ENCODE measurements at places on chromosomes 7 and 10.

DNA sequence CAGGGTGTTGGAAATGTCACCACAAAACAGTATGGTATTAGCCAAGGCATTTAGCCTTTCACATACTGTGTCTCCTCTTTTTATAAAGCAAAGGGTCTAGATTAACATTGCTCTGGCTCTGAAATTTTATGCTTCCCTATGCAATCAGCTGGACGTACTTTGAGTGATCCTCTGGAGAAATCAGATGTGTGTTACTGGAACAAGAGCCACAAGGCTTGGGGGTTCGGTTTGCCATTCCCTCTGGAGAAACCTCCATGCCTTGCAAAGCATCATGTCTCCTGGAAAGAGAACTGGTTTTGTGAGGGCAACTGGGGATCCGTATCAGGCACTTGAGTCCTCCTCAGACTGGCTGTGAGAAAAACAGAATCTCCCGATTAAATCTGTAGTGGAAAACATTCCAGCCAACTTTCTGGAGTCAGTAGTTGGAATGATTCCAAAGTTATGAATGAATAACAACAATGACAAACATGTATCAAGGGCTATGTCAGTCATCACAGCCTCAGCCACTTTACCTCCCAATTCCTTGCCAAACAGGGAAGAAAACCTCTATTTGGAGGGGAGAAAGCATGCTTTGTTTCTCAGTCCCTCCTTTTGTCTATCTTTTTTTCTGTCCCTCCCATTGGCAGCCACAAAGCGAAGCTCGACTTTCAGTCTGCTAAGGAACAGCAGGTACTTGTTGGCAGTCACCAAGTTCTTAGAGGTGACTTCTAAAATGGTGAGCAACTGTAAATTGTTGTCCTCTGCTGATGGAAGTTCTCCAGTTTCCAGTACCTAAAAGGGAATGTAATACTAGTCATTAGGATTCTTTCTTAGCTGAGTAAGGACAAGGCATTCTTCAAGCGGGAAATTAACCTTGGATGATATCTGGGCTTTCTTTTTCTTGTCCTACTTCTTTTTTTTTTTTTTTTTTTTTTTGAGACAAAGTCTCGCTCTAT, 864.8 kb upstream of the AUTS2 start:
- no peak for DNase-seq

DNA sequence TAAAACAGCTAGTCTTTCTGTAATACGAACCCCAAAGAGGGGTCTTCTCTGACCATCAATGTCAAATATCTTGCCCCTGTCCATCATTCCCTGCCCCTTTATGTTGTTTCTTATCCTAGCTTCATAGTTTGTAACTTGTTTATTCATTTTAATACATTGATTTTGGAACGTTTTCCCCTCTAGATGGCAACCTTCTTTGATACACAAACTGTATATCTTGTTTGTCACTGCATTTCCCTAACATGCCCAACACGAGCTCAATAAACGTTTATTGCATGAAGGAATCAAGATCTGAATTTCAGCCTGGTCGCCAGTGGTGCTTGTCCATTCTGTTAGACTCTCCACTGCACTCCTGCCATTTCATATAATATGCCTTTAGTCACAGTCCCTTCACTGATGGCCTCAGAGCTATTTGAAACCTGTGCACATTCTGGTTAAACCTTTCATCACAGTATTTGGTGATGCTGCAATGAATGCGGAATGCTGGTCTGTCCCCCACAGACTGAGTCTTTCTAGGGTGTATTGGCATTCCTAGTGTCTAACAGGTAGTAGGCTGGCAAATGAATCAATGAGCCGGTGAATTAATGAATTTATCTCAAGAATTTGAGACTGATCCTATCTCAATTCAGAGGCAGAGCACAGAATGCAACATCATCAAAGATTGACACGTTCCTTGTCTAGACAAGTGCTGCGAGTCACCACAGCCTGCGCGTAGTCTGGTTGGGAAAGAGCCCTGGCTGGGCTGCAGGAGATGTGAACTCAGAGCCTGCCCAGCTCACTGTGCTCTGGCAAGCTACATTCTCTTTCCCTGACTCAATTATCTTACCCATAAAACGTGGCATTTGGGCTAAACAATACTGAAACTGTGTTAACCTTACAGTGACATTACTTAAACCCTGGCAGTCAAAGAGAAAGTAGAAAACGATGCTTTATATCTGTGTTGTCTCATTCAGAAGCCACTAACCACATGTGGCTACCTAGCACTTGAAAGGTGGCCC, 55.2 kb upstream of the FRMD4A start:
- no peak for DNase-seq

GRCh38 chr7:131604841-131605279, 48.4 kb upstream of the PODXL start:
- DNase-seq: no peak

DNA sequence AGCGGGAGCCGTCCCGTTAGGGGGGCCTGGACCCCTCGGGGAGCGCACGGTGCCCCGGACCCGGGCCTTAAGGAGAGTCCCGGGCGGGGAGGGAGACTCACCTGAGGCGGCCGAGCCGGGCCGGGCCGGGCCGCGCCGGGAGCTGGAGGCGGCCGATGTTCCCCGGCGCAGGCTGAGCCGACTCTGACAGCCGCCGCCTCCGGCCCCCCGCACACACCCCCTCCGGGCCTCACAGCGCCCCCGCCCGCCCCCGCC, at the start of gene ACHE:
ACHE (minus strand) TSS at position 188 of the 255 bp plus-strand sequence. CDS start 1,656 bp downstream, outside the sequence.
- DNase-seq: no peak

- DNase-seq: no peak
These were observed 274.5 kb downstream of the ADK start for GRCh38 chr10:74425456-74426001.

- DNase-seq: no peak
These were observed 77.7 kb downstream of the CELF2 start for GRCh38 chr10:11095374-11095801.

DNA sequence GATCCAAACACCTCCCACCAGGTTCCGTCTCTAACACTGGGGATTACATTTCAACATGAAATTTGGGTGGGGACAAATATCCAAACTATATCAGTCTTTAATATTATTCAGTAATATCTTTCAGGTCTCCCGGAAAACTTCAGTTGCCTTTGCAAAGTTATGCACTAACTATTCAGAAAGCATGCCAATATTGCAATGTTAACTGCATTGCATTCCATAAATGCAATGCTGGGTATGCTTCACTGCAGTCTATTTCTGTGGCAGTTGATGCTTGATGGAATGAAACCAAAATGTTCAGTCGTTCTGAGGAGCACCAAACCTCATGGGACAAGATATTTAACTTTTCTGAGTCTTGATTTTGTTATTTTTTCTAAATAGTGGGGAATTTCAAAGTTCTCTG, 147.5 kb downstream of the SLC16A9 start:
- DNase-seq: no peak

DNA sequence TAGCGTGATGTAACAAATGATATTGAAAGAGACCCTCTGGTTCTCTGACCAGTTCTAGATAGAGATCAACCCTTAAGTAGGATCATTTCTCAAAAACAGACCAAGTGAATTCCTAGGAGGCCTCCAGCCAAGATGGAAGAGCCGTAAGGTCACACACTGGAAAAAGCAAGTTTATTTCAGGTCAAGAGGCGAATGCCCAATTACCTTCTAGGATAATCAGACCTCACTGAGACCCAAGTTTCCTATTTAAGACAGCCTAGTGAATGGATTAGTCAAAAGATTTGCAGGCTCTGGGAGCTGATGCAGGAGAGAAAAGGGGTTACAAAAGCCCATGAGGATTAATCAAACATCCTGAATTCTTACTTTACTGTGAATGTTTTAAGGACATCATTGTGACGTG, 486.1 kb upstream of the NRP1 start:
- DNase-seq: no peak

DNA sequence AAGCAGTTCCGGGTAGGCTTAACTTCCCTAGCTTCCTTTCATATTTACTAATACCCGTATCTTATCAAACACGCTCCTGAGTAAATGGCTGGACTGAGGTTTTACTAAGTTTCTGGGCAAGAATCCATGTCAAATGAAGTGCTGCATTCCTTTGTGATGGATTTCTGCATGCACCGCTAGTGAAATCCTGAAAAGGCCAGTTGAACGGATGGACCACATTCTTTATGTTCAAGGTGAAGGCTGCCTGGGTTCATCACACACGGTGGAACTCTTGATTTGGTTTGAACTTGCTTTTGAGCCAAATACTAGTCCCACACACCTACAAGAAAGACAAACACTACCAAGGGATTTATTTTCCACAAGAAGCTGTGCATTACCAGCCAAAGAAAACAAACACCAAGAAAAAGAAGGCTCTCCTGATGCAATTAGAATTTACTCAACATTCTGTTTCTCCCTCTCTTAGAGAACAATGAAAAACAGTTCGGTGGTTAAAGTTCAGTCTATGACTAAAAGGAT, 255.0 kb upstream of the SEMA3C start:
- no peak for DNase-seq

DNA sequence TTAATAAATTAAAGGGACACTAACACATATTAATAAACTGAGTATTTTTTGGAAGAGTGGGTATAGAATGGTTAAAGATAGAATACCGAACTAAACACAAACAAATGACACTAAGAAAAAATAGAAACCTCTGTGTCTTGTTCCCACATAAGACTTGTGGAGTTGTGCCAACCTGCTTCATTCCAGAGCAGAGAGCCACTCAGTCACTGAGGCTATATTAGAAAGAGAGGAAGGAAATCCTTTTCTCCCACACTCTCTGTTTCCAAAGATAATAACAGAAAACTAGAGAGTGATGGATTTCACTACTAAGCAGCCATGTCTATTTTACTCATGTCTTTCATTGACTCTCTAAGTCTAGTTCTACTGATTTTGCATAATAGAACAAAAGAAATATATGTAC, 26.0 kb downstream of the CTNNA3 start:
- DNase-seq: no peak

GRCh38 chr10:129967579-129968019, 3.5 kb upstream of the EBF3 start:
- DNase-seq: no peak

- no peak for DNase-seq
These were observed 9.7 kb downstream of the ADRA2A start for GRCh38 chr10:111086574-111086973.

DNA sequence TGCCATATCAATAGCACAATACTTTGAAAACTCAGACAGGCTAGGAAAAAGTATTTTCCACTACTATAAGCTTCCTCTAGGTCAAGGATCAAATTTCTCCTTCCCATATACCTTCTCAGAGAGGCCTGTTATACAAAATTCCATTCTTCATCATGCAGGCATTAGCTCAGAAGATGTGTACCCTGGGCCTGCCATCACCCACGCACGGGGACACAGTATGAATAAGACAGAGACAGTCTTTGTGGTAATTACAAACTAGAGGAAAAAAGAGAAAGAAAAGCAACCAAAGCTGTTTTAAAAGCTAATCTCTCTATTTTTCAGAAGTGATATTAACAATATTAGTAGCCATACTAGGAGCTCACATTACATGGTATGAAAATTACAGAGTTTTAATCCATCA, 236.8 kb upstream of the AOAH start:
- no peak for DNase-seq

- no peak for DNase-seq
These were observed 21.5 kb upstream of the SEC61G start for GRCh38 chr7:54780490-54780889.

DNA sequence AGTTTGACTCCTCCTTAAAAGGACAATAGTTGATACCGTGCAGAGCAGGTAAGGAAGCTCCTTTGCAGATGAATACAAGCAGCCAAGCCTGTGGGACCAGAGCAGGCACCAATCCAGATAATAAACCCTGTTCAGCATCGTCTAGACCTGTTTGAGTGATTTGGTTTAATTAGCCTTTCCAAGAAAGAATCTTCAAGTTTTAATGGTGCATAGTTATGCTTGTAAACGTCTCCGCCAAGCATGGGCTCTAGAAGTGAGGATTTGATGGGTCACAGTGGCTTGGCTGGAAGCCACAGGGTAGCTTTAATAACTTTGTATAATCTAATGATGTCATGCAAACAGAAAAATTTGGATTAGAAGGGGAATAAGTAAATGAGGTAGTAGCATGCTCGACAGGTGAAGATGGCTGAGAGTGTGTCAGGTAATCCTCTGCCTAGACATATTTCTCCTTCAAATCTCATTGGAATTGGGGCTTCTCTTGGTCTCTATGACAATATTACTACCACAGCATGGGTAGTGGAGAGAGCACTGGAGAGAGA, 188.4 kb downstream of the DYNC1I1 start:
- DNase-seq: no peak

- DNase-seq: no peak
These were observed 18.6 kb downstream of the OPALIN start for GRCh38 chr10:96339956-96340904.

- DNase-seq: no peak
These were observed 40.3 kb downstream of the ZNF22 start for GRCh38 chr10:45040921-45041542.

GRCh38 chr7:106561151-106561550, 99.8 kb downstream of the CCDC71L start:
- no peak for DNase-seq

GRCh38 chr7:108030516-108030915, 27.6 kb upstream of the LAMB1 start:
- no peak for DNase-seq

GRCh38 chr10:15224948-15225347, 56.5 kb upstream of the NMT2 start:
- DNase-seq: no peak

- no peak for DNase-seq
These were observed 152.5 kb downstream of the DOCK4 start for GRCh38 chr7:112053737-112054069.

- no peak for DNase-seq
These were observed 100.7 kb upstream of the PRKCQ start for GRCh38 chr10:6680735-6681134.

- no peak for DNase-seq
These were observed 26.4 kb upstream of the YAE1 start for GRCh38 chr7:39539816-39540215.

- no peak for DNase-seq
These were observed 418.5 kb upstream of the SEMA3A start for GRCh38 chr7:84612981-84613681.

- DNase-seq: peak; percentile 76
These were observed 123.9 kb upstream of the ZMIZ1 start for GRCh38 chr10:78944723-78945312.

DNA sequence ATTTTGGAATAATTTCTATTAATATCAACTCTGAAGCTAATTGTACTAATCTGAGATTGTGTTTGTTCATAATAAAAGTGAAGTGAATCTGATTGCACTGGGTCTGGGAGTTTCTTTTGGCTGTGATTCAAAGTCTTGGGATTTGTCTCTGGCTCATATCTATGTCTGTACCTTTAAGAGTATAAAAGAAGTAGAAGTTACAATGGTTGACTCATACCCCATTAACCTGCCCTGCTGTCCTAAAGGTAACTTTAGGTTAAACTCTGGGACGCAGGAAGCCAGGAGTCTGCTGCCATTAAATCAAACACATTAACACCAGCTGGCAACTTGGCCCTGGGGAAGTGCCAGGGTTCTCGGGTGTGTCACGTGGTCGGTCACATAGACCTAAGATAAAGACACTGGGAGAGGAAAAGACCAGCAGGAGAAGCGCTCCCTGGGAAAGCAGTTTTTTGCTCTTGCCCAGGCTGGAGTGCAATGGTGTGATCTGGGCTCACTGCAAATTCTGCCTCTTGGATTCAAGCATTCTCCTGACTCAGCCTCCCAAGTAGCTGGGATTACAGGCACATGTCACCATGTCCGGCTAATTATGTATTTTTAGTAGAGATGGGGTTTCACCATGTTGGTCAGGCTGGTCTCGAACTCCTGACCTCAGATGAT, 17.8 kb downstream of the SCD start:
- peak; percentile 87 for DNase-seq
